Vagina (tissue), 2 donors: ENCODE measurements at places on chromosomes 5 and 9. TPM values are rescaled to one million over a fixed set of nuclear protein-coding genes. Genes with fewer than 3 reads are reported as not detected.
A peak's percentile ranks its signal among the peaks of the same experiment; 100 is the strongest.

Gene ABL1
- total RNA-seq = 68.5 TPM

DNA sequence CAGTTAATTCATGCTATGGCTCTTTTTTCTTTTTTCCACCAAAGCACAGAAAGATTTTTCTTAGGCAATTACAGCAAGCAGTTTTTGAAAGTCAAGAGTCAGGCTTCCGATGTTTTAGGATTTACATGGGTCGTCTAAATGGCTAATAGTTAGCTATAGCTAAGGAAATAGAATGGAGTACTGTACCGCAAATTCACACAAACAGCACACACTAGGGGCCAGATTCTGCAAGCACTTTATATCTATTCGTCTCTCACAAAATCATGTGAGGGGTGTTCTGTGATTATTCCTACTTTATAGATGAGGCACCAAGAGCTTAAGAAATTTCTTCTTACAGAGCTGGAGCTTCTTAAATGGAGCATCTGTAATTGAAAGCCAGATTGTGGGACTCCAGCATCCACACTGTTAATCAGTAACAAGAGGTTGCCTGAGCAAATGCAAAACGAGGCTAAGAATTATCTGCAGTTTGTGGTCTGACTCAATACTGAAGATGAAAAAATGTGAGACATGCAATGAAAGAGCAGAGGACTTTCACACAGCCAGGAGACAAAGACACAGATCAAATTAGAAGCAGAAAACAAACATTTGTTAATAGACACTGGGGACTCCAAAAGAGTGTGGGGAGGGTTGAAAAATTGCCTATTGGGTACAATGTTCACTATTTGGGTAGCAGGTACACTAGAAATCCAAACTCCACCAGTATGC, 62.7 kb upstream of the CTXN3 start:
- no peak for DNase-seq
- no peaks in the 10 kb centered on the region for H3K27me3 ChIP-seq
- no peaks in the 10 kb centered on the region for H3K4me1 ChIP-seq
- H3K27ac ChIP-seq = no peak overlapping the region
- H3K4me3 ChIP-seq = no peak overlapping the region

- H3K4me1 ChIP-seq = peaks cover 19% of the 10 kb centered on the region
- H3K27me3 ChIP-seq = no peaks in the 10 kb centered on the region
- no peak overlapping the region for H3K4me3 ChIP-seq
- no peak overlapping the region for H3K27ac ChIP-seq
Observed at GRCh38 chr5:77171141-77171910, 39.2 kb upstream of the PDE8B start.

Gene TRIP13
- 3.7 TPM for total RNA-seq

GRCh38 chr5:1874348-1874747, 8.4 kb downstream of the IRX4 start:
- no peak for DNase-seq
- no peak overlapping the region for H3K4me3 ChIP-seq
- H3K4me1 ChIP-seq = peaks cover 21% of the 10 kb centered on the region
- H3K27ac ChIP-seq = no peak overlapping the region
- H3K27me3 ChIP-seq = peaks cover 15% of the 10 kb centered on the region
- no peaks in the 10 kb centered on the region for H3K36me3 ChIP-seq

GRCh38 chr5:87499478-87500410, 87.0 kb upstream of the CCNH start:
- no peaks in the 10 kb centered on the region for H3K27me3 ChIP-seq
- DNase-seq = no peak
- no peaks in the 10 kb centered on the region for H3K36me3 ChIP-seq
- no peak overlapping the region for H3K27ac ChIP-seq
- no peak overlapping the region for H3K4me3 ChIP-seq

Gene SMIM33
- not detected for total RNA-seq

Gene ITGA2
- total RNA-seq = 18.4 TPM

Gene EIF4E1B
- not detected for total RNA-seq

Gene UGT3A1
- total RNA-seq = not detected

GRCh38 chr5:146633323-146633764, 117.4 kb upstream of the GPR151 start:
- H3K36me3 ChIP-seq = no peaks in the 10 kb centered on the region
- no peaks in the 10 kb centered on the region for H3K4me1 ChIP-seq
- no peak overlapping the region for H3K4me3 ChIP-seq
- H3K27ac ChIP-seq = no peak overlapping the region

Gene PCDHA10
- total RNA-seq = 0.25 TPM

DNA sequence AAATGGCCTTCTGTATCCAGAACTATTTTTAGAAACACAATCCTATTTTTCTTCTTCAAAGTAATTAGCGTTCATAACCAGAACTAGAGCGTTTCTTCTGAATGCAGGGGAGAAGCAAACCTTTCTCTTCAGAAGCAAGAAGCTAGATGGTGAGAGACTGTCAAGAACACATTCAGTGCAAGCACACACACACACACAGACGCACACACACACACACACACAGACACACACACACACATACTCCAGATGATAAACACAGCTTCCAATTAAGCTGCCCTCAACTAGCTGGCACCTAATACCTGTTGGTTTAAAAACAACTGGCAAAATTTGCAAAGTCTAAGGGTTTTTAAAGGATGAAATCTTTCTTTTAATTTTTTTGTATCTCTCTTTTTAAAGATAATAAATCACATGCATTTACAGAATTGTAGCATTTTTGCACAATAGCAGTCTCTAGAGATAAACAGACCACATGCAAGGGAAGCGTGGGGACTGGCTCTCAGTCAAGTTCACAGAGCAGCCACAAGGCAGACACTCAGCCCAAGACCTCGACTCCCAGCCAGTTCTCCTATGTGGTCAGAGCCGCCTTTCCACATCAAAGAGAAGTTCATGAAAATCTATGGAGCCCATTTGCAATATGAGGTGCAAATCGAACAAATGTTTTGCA, 138.5 kb downstream of the TTLL11 start:
- no peak overlapping the region for H3K4me3 ChIP-seq
- H3K27ac ChIP-seq = no peak overlapping the region
- DNase-seq = no peak

DNA sequence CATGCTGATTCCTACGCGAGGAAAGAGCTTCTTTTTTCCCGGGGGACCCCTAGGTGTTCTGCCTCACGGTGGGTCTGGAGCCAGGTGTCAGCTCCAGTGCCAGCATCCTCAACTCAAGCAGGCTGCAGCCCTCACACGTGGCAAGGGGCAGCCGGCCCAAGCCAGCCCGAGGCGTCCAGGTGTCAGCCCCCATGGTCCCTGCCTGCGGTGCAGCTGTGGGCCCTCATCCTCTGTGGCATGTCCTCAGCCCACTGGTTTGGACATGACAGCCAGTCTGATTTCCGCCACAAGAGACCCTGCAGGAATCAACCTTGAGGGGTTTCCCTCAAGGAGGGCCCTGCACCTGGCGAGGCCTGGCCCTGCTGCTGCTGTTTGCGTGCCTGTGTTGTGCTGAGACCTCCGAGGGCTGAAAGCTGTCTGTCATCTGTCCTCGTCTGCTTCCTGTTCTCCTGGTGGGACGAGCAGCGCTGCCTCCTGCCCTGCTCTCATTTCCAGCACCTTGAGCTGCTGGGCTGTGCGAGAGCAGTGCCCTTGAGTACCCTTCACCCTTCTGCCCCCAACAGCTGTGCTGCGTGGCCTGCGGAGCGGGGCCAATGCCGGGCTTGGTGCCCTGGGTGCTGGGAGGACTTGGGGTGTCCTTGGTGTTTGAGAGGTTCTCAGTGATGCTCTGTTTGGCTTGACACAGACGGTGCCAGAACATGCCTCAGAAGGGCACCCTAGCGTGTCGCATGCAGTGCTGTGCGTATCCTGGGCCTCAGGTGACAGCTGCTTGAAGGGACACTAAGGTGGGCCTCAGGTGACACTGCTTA, 137.6 kb downstream of the CACNA1B start:
- no peak overlapping the region for H3K4me3 ChIP-seq
- no peaks in the 10 kb centered on the region for H3K36me3 ChIP-seq
- no peaks in the 10 kb centered on the region for H3K4me1 ChIP-seq
- no peak for DNase-seq

Gene ARHGEF28
- total RNA-seq = 41.0 TPM

DNA sequence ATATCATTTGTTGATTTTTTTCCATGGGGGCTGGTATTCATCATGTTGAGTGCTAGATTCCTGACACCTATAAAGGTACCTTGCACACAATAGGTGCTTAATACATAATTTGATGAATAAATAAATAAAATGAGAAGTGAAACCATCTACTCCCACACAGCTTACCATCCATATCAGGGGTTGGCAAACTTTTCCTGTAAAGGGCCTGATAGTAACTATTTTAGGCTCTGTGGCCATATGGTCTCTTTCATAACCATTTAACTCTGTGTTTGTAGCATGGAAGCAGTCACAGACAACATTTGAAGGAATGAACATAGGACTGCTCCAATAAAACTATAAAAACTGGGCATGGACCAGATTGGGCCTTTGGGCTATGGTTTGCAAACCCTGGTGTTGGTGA, 100.3 kb downstream of the GCNT1 start:
- no peak overlapping the region for H3K27ac ChIP-seq
- no peaks in the 10 kb centered on the region for H3K4me1 ChIP-seq
- H3K36me3 ChIP-seq = no peaks in the 10 kb centered on the region
- DNase-seq = no peak
- H3K27me3 ChIP-seq = no peaks in the 10 kb centered on the region

DNA sequence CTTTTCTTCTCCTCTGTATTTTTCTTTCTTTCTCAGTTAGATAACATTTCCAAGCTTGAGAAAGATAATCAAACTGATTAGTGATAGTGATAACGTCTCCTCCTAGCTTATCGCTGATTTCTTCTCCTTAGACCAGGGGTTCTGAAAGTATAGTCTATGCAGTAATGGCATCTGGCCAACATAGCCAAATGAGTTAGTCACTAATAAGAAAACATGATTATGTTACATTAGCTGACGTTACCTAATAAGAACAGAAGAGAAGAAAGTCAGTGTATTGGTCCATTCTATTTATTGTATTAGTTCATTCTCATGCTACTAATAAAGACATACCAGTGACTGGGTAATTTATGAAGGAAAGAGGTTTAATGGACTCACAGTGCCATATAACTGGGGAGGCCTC, 111.2 kb downstream of the STRBP start:
- H3K27ac ChIP-seq = no peak overlapping the region
- H3K4me1 ChIP-seq = no peaks in the 10 kb centered on the region
- H3K36me3 ChIP-seq = peaks cover 4% of the 10 kb centered on the region

Gene OCLN
- 12.8 TPM for total RNA-seq

Gene C9orf153
- not detected for total RNA-seq

GRCh38 chr9:8736805-8737204, 937.2 kb upstream of the DMAC1 start:
- H3K27ac ChIP-seq = no peak overlapping the region
- no peaks in the 10 kb centered on the region for H3K27me3 ChIP-seq
- H3K4me1 ChIP-seq = peaks cover 10% of the 10 kb centered on the region
- H3K4me3 ChIP-seq = no peak overlapping the region
- H3K36me3 ChIP-seq = no peaks in the 10 kb centered on the region
- no peak for DNase-seq

Gene CAMLG
- 49.1 TPM for total RNA-seq

DNA sequence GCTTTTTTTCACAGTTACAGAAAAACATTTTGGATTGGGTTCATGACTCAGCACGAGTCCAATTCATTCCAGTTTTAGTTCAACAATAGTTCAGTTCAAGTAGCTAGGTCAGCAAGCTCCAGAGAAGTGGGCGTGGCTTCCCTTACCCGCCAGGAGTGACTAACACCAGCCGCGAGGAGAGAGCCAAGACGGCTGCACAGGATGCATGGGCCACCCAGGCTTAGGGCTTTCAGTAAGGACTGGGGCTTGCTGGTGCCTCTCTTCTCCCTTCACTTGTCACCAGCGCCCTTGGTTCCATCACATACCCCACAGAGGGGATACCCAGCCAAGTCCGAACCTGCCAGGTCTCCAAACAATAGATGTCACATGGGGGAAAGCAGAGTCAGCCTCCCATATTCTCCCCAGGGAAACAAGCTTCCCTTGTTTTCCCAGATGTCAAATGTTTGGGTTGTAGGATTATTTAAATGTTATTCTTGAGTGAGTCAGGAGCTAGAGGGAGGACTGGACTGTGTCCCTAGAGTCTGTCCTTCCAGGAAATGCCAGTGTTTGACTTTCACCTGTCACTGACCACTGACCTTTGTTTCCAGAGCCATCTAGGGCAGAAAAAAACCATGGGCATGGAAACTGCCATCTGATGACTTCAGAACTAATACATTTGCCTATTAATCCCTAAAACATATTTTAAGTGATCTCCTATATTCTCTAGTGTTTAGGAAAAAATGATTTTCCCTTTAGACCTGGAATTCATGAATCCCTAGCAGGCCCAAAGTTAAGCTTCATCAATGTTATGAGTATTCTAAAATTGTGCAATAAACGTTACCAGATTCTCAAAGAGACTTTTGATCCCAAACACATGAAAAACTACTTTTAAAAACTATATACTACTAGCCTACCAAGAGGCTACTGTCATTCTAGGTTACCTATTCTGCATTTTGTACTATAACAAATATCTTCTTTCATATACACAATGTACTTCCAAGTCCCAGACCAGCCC, 51.9 kb downstream of the NIPAL4 start:
- H3K27me3 ChIP-seq = no peaks in the 10 kb centered on the region
- H3K36me3 ChIP-seq = no peaks in the 10 kb centered on the region
- H3K27ac ChIP-seq = peak overlapping the region; percentile 80
- peaks cover 45% of the 10 kb centered on the region for H3K4me1 ChIP-seq
- H3K4me3 ChIP-seq = no peak overlapping the region
- peak; percentile 97 for DNase-seq

Gene IL5
- total RNA-seq = not detected

GRCh38 chr5:10384483-10384882, 31.0 kb downstream of the MARCHF6 start:
- DNase-seq = no peak
- H3K4me3 ChIP-seq = no peak overlapping the region
- H3K27ac ChIP-seq = no peak overlapping the region
- H3K27me3 ChIP-seq = no peaks in the 10 kb centered on the region
- no peaks in the 10 kb centered on the region for H3K4me1 ChIP-seq

DNA sequence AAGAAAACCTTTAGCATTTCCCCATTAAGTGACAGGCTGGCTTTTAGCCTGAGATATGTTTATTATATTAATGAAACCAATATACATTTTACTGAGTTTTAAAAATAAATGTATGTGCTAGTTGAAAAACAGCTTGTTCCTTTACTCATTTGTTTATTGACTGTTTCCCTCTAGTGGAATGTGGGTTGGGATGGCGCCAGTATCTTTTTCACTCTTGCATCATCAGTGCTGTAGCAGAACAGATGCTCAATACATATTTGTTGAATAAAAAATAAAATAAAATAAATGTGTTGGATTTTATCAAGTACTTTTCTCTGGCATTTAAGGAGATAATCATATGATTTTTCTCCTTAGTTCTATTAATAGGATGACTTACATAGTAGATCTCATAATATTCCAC, 43.0 kb downstream of the FSTL4 start:
- no peaks in the 10 kb centered on the region for H3K27me3 ChIP-seq
- DNase-seq = no peak
- no peak overlapping the region for H3K4me3 ChIP-seq
- no peaks in the 10 kb centered on the region for H3K4me1 ChIP-seq
- H3K27ac ChIP-seq = no peak overlapping the region
- no peaks in the 10 kb centered on the region for H3K36me3 ChIP-seq

GRCh38 chr5:110625376-110625999, 101.0 kb downstream of the TMEM232 start:
- H3K4me3 ChIP-seq = no peak overlapping the region
- no peak for DNase-seq
- no peak overlapping the region for H3K27ac ChIP-seq
- H3K36me3 ChIP-seq = no peaks in the 10 kb centered on the region
- H3K27me3 ChIP-seq = no peaks in the 10 kb centered on the region

- H3K27ac ChIP-seq = no peak overlapping the region
- no peak overlapping the region for H3K4me3 ChIP-seq
- no peak for DNase-seq
- no peaks in the 10 kb centered on the region for H3K27me3 ChIP-seq
- no peaks in the 10 kb centered on the region for H3K4me1 ChIP-seq
Observed at GRCh38 chr5:91252916-91253315, 130.2 kb downstream of the ARRDC3 start.
